ENCODE measurements at places on chromosomes 2 and 18. TPM values are rescaled to one million over a fixed set of nuclear protein-coding genes. Genes with fewer than 3 reads are reported as not detected.

DNA sequence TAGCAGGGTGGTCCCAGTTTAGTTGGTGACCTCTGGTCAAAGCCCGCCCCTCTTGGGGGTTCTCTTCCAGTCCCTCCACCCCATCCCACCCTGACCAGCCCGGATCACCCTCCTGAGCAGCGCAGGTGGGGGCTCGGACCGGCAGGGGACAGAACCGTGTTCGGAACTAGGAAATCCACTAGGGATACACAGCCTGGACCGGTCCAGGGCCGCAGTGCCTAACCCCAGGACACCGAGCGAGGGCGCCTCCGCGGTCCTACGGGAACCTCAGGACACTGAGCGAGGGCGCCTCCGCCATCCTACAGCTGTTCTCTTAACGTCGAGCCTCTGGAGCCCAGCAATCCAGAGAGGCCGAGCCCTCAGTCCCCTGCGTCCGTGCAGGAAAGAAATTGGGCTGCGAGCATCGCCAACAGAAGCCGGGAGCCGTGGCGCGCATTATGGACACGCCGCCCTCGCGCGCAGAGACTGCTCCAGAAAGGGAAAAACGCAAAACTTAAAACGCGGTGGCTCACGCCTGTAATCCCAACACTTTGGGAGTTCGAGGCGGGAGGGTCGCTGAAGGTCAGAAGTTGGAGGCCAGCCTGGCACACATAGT is 8.5 kb downstream of the RAX start:
- no peak for DNase-seq
- H3K27ac ChIP-seq: no peak overlapping the region
- peak overlapping the region; percentile 62 for H3K4me3 ChIP-seq

- no peaks in the 10 kb centered on the region for H3K36me3 ChIP-seq
- H3K4me1 ChIP-seq: no peaks in the 10 kb centered on the region
- H3K4me3 ChIP-seq: no peak overlapping the region
- no peak overlapping the region for H3K27ac ChIP-seq
Observed at GRCh38 chr18:52636536-52636935, 296.5 kb downstream of the DCC start.

WNT6 gene
- total RNA-seq: 1.3 TPM

FNDC4 gene
- total RNA-seq: 57.3 TPM

- H3K36me3 ChIP-seq: no peaks in the 10 kb centered on the region
- no peak overlapping the region for H3K4me3 ChIP-seq
- H3K4me1 ChIP-seq: no peaks in the 10 kb centered on the region
- DNase-seq: no peak
Observed at GRCh38 chr18:22219568-22220355, 50.4 kb downstream of the GATA6 start.

DNA sequence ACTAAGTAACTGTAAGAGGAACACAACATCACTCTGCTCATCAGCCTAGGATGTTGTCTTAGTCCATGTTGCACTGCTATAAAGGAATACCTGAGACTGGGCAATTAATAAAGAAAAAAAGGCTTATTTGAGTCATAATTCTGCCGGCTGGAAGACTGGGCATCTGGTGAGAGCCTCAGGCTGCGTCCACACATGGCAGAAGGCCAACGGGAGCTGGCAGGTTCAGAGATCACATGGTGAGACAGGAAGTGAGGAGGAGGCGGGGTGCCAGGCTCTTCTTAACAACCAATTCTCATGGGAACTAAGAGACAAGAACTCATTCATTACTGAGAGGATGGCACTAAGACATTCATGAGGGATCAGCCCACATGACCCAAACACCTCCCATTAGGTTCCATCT is 46.8 kb downstream of the EPG5 start:
- H3K36me3 ChIP-seq: peaks cover 3% of the 10 kb centered on the region
- H3K27me3 ChIP-seq: no peaks in the 10 kb centered on the region
- H3K4me1 ChIP-seq: no peaks in the 10 kb centered on the region
- H3K27ac ChIP-seq: peak overlapping the region; percentile 8
- H3K4me3 ChIP-seq: no peak overlapping the region

- H3K27ac ChIP-seq: no peak overlapping the region
- H3K36me3 ChIP-seq: no peaks in the 10 kb centered on the region
- no peaks in the 10 kb centered on the region for H3K4me1 ChIP-seq
- H3K4me3 ChIP-seq: no peak overlapping the region
Observed at GRCh38 chr2:118721817-118722551, 125.5 kb downstream of the EN1 start.

DNA sequence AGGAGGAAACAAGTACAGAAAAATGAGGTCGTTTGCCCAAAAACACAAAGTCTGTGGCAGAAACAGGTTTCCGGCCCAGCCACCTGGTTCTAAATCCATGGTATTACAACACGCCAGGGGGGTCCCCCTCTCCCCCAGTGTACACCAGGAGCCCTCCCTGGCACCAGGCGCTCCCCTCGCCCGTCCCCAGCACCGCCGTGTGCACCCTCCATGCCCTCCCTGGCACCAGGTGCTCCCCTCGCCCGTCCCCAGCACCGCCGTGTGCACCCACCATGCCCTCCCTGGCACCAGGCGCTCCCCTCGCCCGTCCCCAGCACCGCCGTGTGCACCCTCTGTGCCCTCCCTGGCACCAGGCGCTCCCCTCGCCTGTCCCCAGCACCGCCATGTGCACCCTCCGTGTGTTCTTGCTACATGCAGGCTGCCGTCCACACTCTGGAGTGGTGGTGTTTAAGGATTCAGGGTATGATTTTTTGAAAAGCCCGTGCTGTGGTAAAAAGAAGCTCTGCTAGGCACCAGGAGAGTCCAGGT is 59.8 kb upstream of the NFATC1 start:
- no peak for DNase-seq
- no peaks in the 10 kb centered on the region for H3K36me3 ChIP-seq
- no peaks in the 10 kb centered on the region for H3K27me3 ChIP-seq
- H3K27ac ChIP-seq: no peak overlapping the region

REG3A gene
- total RNA-seq: not detected

SERPINB12 gene
- total RNA-seq: not detected

DNA sequence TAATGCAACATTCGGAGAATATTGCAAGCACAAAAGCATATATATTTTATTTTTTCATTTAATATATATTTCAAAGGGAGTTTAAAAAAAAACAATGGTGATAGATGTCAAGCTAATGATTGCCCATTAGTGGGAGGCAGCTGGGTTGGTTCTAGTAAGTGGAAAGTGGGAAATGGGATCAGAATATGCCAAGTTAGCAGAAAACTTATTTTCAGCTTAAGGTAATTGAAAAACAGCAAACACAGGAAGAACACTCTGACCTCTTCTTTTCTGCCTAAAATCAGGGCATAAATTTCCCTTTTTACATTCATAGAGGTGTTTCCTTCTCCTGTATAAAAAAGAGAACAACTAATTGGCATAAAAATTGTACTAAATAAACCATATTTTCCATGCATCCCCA is 535.3 kb upstream of the SYT4 start:
- no peaks in the 10 kb centered on the region for H3K36me3 ChIP-seq
- DNase-seq: no peak
- no peaks in the 10 kb centered on the region for H3K4me1 ChIP-seq
- H3K27ac ChIP-seq: no peak overlapping the region

DNA sequence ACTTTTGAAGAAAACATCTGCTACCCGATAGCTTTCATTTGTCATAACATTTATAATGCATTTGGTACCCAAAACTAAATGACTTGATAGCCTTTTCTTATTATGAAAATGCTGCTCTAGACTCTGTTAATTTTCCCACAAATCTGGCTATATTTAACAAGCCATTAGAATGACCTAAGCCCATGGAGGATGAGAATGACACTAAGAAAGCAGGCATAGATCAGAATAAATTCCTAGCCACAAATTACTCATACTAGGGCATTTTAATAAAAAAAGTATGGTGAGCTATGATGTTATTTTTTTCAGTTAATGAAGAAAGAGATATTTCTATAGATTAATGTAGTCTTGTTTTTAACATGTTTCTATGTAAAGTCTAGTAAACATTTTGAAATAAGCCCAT is 1728.3 kb downstream of the SUCLG1 start:
- H3K27me3 ChIP-seq: no peaks in the 10 kb centered on the region
- DNase-seq: no peak
- H3K27ac ChIP-seq: no peak overlapping the region
- no peaks in the 10 kb centered on the region for H3K36me3 ChIP-seq
- no peak overlapping the region for H3K4me3 ChIP-seq

SKOR2 gene
- total RNA-seq: not detected

DNA sequence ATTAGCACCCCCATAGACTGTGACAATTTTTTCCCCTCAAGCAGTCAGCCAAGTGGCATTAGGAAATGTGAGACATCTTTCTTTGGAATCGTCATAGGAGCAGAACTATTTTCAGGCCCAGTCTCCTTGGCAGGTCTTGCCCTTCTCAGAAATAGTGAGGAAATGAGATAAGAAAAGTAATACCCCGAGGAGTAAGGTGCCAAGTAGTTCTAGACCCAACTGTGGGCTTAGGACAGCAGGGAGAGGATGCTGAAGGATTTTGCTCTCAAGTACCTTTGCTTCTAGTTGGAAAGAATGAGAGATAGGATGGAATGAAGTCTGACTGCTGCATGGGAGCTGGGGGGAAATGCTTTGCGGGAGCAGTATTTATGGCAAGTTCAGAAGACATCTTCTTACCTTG is 31.8 kb downstream of the PRKCE start:
- DNase-seq: no peak
- no peaks in the 10 kb centered on the region for H3K27me3 ChIP-seq
- no peak overlapping the region for H3K4me3 ChIP-seq
- no peaks in the 10 kb centered on the region for H3K36me3 ChIP-seq

GCKR gene
- total RNA-seq: 1.8 TPM

DNA sequence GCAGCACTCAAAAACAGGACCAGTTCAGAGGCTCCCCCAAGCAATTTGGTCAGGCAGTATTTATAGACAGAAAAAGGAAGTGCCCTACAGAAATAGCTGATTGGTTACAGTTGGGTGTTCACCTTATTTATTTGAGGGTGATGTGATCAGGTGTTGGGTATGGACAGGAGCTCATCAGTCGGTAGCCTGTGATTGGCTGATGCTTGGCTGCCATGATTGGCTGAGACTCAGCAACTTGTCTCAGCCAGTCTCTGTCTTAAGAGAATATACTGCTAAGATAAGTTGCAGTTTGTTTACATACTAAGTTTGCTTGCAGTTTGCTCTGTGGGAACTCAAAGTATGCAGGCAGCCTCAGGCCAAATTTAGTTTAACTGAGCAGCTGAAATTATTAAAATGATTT is 9.4 kb downstream of the ABCG8 start:
- H3K36me3 ChIP-seq: no peaks in the 10 kb centered on the region
- H3K27me3 ChIP-seq: no peaks in the 10 kb centered on the region

DCDC2C gene
- 0.33 TPM for total RNA-seq

- H3K4me3 ChIP-seq: no peak overlapping the region
- DNase-seq: no peak
- H3K27me3 ChIP-seq: no peaks in the 10 kb centered on the region
- H3K36me3 ChIP-seq: no peaks in the 10 kb centered on the region
- no peak overlapping the region for H3K27ac ChIP-seq
Observed at GRCh38 chr2:158818511-158818910, 23.4 kb downstream of the DAPL1 start.

DNA sequence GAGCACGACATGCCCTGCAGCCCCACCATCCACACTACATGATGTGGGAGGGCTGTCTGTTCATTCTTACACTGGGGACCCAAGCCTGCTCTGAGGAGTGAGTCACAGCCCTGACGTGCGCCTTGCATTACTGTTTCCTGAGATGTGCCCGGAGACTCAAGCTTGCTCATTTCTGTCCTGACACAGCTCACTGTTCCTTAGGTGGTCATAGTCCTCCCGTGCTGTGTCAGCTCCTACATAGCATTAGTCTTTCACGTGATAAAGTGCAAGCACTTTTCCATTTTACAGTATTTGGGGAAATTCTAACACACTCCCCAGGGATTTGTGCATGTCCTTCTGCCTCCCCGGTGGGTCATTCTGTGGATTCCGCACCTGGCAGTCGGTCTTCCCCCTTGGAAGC is 46.2 kb upstream of the TRIM43B start:
- no peaks in the 10 kb centered on the region for H3K36me3 ChIP-seq
- no peak overlapping the region for H3K27ac ChIP-seq
- H3K4me1 ChIP-seq: no peaks in the 10 kb centered on the region
- no peak overlapping the region for H3K4me3 ChIP-seq
- DNase-seq: no peak

DNA sequence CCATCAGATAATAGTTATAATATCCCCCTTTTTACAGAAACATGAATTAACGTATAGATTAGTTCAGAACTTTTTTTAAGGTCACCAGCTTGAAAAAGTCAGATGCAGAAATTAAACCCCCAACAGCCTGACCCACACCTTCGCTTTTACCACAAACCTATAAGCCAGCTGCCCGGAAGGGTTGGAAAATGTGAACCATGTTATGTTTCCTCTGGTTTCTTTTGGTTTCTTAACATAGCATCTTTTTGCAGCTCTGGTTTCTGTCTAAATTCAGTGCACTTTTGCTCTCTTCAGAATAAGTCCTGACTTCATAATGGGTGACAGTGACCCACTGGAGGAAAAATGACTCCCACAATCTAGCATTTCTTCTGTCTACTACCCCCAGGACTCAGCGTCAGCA is 381.7 kb upstream of the DDX18 start:
- H3K27me3 ChIP-seq: no peaks in the 10 kb centered on the region
- no peaks in the 10 kb centered on the region for H3K4me1 ChIP-seq
- no peak for DNase-seq
- H3K4me3 ChIP-seq: no peak overlapping the region

- H3K4me3 ChIP-seq: no peak overlapping the region
- H3K4me1 ChIP-seq: no peaks in the 10 kb centered on the region
- no peaks in the 10 kb centered on the region for H3K27me3 ChIP-seq
- DNase-seq: no peak
- no peak overlapping the region for H3K27ac ChIP-seq
Observed at GRCh38 chr2:151669585-151670081, 64.6 kb downstream of the NEB start.

GRCh38 chr18:42784632-42785031 is 330.9 kb downstream of the RIT2 start:
- no peaks in the 10 kb centered on the region for H3K4me1 ChIP-seq
- no peak overlapping the region for H3K4me3 ChIP-seq
- H3K27ac ChIP-seq: no peak overlapping the region
- no peak for DNase-seq
- H3K36me3 ChIP-seq: no peaks in the 10 kb centered on the region

DNA sequence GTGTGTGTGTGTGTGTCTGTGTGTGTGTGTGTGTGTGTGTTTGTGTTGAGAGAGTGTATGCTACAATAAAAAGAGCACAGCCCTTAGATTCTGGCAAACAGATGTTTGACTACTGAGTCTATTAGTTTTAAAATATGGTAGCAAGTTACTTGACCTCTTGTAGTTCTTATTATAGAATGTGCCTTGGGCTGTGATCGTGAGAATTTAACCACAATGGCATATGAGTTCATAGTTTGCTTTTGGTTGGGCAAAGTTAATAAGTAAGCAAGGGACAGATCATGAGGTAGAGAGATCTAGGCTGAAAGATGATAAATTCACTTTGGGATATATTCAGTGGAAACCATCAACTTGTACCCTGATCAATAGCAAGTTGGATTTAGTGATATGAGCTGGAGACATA is 334.3 kb upstream of the VWC2L start:
- DNase-seq: no peak
- H3K4me1 ChIP-seq: no peaks in the 10 kb centered on the region
- no peaks in the 10 kb centered on the region for H3K36me3 ChIP-seq
- H3K27me3 ChIP-seq: no peaks in the 10 kb centered on the region

Measured in breast epithelium (tissue), 4 donors.